ENCODE measurements at places on chromosomes 5 and 9.

DNA sequence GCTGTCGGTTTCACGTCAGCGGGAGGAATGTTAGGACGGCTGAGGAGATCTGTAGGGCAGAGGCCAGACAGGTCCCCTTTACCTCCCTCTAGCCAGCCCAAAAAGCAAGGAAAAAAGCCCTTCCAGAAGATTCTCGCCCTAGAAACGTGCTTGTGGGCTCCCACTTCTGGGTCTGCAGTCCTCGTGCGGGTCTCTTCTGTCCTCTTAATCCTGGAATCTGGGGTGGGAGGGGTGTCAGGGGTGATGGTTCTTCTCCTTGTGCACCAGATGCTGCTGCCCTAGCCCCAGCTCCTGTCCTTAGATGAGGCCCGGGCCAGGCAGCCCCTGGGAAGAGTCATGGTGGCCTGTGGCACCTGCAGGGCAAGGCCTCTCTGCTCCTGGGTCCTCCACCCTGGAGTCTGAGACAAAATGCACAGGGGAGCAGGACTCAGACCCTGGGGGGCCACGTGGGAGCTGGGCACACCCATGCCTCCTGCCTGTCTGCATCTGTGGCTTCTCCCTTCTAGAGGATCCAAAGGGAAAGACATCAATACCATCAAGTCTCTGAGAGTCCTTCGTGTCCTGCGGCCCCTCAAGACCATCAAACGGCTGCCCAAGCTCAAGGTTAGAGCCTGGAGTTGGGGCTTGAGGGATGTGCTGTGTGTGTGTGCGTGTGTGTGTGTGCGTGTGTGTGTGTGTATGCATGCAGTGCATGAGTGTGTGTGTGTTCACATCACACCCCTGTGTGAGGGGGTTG, 174.2 kb downstream of the CACNA1B start:
- no peak for DNase-seq

DNA sequence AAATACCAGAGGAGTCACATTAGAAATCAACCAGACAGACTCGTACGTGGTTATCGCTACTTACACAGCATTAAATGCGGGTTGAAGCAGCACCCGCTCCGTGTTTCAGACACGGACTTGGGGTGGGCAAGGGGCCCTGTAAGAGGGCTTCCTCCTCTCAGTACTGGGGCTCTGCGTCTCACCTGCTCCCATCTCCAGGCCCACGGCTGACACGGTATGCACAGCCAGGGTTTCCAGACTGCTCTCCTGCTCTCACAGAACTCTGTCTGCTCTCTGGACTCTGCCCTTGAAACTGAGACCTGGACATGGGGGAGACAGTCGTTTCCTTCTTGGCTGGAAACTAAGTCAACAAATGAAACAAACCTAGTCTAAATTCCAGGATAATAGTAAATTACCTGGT, 24.7 kb upstream of the RASGEF1C start:
- no peak for DNase-seq

DNA sequence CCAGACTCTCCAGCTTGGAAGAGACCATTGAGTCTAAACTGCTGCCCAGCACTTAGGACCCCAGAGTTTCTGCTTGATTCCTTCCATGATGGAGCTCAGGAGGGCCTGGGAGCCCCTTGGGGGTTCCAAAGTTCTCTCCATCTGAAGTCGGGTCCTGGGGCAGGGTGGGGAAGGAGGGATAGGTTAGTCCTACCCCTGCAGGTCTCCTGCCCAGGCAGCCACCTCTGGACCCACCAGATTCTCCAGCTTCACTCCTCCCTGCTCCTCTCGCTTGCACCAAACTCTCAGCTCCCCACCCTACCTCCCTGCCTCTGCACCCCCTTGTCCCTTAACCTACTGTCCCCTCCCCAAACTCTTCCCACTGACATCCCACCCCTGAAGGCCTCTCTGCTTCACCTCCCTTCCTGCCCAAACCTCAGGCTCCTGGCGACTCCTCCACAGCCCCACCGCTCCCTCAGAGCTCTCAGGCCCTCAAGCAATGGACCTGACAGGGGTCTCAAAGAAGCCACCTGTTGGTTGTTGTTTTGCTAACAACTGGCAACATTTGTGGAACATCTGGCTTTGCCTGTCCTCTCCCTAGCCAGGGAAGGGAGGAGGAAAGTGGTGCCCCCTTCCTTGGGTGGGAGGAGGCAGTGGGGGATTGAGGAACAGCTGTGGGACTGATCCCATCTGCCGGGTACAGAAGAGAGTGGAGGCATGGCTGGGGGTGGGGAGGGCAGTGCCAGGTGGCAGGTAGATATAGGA, 137.5 kb downstream of the RGS3 start:
- DNase-seq = no peak

DNA sequence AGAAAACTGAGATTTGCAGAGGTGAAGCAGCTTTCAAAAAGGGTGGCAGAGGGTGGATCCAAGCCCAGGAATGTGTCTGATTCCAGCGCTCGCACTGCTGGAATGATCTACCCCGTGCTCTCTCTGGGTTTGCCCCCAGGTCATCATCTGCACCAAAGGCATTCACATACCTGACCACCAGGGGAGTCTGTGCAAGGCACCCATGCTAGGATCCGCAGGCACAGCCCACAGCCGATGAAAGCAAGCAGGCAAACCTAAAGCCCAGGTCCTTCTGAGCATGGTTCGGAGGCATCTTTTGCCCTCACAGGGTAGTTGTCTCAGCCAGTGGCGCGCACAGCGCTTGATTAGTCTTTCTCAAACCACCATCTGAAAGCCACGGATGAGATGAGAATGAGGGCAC, 56.6 kb downstream of the TEK start:
- no peak for DNase-seq

- DNase-seq = no peak
These were observed 75.4 kb downstream of the NFIB start for GRCh38 chr9:14238518-14238917.

DNA sequence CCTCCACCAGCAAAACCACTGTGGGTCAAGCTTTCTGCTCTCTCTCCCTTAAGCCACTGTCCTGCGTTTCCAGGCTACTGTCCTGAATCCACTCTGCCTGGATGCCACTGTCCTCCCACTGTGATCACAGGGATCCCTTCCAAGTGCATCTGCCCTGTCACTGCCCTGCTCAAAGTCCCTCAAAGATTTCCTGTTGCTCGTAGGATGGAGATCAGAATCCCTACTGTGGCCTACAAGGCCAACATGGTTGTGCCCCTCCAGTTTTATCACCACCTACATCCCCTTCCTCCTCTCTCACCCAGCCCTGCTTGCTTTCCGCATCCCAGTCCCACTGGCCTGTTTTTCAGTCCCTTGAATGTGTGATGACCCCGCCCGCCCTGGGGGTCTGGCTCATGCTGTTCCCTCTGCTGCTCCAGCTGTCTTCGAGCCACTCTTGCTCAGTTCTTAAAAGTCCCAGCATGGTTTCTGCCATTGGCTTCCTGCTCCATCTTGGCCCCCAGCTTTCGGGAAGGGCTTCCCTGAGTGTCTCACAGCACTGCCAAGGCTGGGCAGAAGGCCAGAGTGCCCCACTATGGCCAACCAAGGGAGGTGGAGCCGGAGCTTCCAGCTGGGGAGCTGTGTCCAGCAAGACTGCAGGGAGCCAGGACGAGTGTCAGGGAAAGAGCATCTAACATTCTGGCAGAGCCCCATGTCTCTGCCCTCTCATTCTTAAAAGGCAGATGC, 12.9 kb upstream of the FRRS1L start:
- DNase-seq = no peak

DNA sequence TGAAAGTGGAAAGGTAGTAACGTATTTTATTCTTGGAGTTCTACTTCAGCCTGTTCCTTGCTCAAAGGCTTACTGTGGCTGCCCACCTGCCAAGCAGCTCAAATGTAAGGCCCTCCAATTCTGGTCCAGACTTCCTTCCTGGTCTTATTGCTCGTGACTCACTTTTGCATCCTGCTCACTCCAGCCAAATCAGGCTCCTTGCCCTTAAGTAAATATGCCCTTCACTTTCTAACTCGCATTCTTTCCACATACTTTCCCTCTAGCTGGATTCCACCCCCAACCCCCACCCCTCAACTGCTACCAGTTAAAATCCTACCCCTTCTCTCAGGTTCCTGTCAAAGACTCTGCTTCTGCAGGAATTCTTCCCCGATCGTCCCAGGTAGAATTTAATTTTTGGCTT, 96.6 kb downstream of the GALNT10 start:
- no peak for DNase-seq

GRCh38 chr5:9294793-9295465, 250.9 kb downstream of the SEMA5A start:
- DNase-seq = no peak

Data from AG09309 (cell line).